ENCODE measurements at places on chromosomes 16 and 17.

- no peak for DNase-seq
Measured at GRCh38 chr16:84595052-84595481, 22.8 kb downstream of the COTL1 start.

GRCh38 chr16:86034421-86034919 lies 135.5 kb downstream of the IRF8 start:
- no peak for DNase-seq

DNA sequence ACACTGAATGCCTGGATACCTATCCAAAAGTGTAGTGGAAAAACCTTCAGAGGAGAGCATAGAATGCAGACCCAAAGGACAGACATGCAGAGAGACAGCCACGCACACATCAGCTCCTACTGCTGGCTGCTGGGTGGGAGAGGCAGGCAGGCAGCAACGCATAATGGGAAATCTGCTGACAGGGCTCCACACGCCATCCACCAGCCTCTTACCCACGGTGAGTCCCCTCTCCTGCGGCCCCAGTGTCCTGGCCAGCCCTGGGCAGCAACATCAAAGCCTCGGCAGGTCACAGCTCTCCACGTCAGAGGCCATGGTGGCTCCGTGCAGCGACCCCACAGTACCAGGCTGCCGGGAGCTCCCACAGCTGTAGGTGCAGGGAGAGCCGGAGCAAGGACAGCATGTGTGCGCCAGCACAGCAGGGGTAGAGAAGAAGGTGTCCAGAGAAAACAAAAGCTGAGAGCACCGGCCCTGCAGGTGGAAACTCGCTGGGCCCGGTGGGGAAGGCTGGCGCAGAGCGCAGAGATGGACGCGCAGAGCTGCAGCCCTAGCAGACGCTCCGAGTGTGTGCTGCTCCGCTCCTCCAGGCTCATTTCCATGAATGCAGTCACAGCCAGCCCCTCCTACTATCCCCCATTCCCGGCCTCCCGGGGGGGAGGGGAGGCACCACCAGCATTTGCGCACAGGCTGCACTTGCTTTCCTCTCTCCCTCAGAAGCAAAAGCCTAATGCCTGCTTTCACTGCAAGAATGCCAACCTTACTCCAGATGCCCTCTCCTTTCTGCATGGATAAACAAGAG lies 58.9 kb downstream of the CYTH1 start:
- DNase-seq = no peak

- no peak for DNase-seq
Measured at GRCh38 chr17:38896346-38896954, 26.6 kb downstream of the LASP1 start.

DNA sequence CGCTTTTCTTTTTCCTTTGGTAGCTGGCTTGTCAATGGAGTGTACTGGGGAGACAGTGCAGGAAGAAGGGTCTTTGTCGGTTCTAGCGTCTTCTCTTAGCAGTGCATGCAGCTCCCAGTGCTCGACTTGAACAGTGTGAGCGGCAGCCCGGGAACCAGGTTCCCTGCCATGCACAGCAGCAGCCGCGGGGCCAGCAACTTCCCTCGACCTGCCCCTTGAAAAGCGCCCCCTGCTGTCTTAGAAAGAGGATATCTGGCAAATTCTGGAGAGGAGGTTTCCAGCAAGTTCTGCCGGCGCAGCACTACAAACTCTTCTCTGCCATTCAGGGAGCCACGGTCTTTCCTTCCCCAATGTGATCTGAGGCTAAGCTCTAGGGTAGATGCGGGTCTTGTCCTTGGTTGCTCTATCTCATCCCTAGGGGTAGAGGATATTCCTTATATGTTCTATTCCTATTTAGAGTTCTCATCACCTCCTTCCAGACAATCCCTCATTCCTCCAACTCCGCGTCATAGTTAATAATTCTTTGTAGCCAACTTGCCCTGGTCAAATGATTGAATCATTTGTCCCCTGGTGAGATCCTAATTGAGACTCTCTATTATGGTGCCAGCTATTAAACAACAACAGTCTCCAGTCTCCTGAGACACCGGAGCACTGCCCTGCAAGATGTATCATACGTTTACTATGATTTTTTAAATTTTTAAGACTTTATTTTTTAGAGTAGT lies 451.3 kb downstream of the PMP22 start:
- DNase-seq = peak; percentile 3

GRCh38 chr16:86383488-86384262 lies 126.7 kb upstream of the FOXF1 start:
- no peak for DNase-seq

DNA sequence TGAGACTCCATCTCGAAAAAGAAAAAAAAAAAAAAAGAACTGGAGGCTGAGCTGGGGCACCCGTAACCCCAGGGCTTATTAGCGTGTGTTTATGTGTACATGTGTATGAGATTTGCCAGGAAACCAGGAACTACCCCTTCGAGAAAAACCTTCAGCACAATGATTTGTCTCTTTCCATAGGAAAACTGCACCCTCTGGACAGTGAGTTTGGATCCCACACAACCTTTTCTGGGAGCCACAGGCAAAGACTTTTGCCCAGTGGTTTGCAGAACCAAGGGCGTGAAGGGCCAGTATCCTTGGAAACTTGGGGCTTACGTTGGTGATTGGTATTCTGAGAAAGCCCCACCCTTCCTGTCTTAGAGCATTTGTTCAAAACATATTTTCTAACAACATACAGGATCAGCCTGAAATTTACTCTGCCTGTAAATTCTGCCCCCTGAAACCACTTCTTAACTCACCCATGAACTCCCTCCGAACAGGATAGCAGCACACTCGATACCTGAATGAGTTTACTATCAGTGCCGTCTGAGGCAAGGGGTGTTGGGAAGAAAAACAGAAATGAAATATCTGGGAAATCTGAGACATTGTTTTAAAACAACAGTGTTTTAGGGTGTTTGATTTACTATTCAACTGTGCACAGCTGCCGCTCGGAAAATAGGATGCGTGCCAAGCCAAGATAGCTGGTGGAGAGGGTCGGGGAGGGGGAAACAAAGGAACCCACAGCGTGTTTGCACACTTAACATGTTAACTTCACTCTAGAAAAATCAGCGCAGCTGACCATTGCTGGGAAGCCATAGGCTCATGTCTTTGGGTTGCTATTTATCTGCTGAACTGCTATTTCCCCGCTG lies 40.2 kb upstream of the MAF start:
- no peak for DNase-seq

GRCh38 chr16:31329671-31330552 lies 25.1 kb upstream of the ITGAX start:
- no peak for DNase-seq

DNA sequence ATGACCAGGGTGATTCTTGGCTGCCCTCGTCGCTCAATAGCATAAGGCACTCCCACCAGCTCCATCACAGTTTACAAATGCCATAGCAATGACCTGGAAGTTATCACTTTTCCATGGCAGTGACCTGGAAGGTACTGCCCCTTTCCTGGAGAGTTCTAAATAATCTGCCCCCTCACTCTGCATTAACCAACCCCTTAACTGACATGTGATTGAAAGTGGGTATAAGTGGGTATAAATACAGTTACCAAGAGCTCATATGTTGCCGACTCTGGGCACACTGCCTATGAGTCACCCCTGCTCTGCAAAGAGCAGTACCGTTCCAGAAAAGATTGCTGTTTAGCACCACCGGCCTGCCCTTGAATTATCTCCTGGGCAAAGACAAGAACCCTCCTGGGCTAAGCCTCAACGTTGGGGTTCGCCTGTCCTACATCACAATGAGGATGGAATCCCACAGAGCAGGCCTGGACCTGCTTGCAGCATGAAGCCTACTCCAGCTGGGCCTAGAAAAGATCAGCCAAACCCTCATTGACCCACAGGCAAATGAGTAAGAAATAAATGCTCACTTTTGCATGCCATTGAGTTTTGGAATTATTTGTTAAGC lies 95.2 kb upstream of the SEC14L1 start:
- DNase-seq = no peak

- no peak for DNase-seq
Measured at GRCh38 chr16:47028767-47029377, 55.4 kb upstream of the DNAJA2 start.

- no peak for DNase-seq
Measured at GRCh38 chr16:69378760-69379159, 7.0 kb downstream of the TERF2 start.

GRCh38 chr17:43125967-43126910 lies 1.1 kb upstream of the BRCA1 start:
- no peak for DNase-seq

- no peak for DNase-seq
Measured at GRCh38 chr17:69525920-69526841, 111.7 kb downstream of the MAP2K6 start.

GRCh38 chr17:73478334-73478733 lies 165.9 kb downstream of the SDK2 start:
- DNase-seq = no peak

DNA sequence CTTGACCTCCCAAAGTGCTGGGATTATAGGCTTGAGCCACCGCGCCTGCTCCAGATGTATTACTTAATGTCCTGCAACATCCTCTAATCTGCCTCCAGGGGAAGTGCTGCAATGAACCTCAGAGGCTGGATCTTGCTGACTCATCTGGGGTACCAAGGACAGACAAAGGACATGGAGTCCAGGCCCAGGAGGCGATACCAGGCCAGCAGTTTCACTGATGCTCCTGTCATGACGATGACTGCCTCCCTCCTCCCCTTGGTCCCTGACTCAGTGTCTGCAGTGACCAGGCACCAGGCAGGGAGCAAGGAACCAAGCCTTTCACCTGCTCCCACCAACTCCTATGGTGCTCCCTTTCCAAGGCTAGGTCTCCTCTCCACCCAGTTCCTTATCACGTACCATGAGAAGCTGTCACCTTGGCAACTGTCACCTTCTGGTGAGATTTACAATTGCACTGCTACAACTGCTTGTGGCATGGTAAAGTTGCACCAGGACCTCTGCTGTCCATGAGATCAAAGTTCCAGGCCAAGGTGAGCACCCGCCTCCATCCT lies 21.6 kb upstream of the PHOSPHO1 start:
- DNase-seq = no peak

GRCh38 chr17:80442764-80443163 lies 27.8 kb downstream of the ENDOV start:
- DNase-seq = no peak

DNA sequence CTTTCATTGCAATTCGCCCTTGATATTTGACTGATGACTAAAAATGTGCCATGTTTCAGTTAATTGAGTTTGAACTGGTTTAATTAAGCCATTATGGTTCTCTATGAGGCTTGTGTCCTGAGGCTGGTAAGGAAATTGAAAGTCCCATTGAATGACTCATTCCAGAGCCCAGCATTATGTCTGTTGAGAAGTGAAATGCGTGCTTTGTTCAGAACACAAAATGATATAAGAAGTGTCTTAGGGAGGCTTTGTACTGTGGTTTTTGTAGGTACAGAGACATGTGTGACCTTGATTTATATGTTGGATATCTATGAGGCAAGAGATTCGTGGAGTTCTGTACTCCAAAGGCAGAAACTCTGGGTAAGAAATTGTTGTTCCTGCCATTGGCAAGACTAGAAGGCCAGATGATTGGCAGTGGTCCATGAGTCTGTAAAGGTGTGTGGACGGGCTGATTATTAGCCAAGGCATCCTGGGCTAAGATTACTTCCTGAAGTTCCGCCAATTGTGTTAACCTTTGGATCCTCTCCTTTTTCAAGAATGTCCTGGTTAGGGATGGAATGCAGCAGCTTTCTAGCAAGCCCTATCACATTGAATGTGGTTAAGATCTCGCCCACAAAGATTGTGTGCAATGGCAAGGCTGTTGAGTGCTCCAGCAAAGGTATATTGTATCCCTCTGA lies 103.7 kb downstream of the NPIPB5 start:
- no peak for DNase-seq

- DNase-seq = no peak
Measured at GRCh38 chr17:20280851-20281250, 186.5 kb downstream of the LGALS9B start.

DNA sequence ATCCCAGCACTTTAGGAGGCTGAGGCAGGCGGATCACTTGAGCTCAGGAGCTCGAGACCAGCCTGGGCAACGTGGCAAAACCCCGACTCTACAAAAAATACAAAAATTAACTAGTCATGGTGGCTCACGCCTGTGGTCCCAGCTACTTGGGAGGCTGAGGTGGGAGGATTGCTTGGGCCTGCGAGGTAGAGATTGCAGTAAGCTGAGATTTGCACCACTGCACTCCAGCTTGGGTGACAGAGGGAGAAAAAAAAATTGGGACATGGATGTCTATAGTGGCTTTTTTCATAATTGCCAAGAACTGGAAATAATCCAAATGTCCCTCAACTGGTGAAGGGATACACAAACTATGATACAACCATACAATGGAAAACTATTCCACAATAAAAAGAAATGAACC lies 28.6 kb downstream of the OSBPL7 start:
- no peak for DNase-seq

DNA sequence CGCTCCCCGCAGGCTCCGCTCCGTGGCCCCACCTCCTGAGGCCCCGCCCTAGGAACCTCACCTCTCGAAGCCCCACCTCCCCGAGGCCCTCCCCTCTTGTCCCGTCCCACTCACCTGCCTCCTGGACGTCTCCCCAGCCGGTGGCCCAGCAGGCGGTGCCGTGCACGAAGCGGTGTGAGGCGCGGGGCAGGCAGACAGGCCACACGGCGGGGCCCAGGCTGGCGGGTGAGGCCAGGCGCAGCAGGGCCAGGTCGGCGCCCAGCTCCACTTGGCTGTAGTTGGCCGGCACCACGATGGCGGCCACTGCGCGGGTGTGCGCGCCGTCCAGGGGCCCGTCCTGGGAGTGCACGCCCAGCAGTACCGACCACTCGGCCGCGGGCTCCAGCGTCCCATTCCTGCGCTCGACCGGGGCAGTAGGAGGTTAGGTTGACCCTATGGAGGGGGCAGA lies 1.6 kb downstream of the PRSS36 start:
- no peak for DNase-seq

GRCh38 chr16:57788252-57788841 lies 13.9 kb downstream of the KIFC3 start:
- no peak for DNase-seq

DNA sequence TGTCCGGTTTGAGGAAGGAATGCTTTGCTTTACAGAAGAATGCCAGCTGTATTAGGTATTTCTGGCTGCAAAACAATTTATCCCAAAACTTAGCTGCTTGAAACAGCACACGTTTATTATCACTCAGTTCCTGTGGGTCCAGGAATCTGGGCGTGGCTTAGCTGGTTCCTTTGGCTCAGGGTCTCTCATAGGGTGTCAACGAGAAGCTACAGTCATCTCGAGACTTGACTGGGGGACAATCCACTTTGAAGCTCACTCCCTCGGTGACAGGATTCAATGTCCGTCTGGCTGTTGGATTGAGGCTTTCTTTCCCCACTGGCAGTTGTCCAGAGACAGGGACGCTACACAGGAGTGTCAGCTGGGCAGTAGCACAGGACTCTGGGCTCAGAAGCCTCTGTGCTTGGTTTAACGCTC lies 9.6 kb upstream of the RHBDF2 start:
- DNase-seq = no peak

Measured in effector CD8-positive, alpha-beta T cell (primary cell).